ENCODE measurements at places on chromosomes 3 and 15. TPM values are rescaled to one million over a fixed set of nuclear protein-coding genes. Genes with fewer than 3 reads are reported as not detected.

- no peak for DNase-seq
These were observed 19.4 kb upstream of the NFKBIZ start for GRCh38 chr3:101829874-101830273.

KCNAB1 gene
- not detected for total RNA-seq

GXYLT2 gene
- total RNA-seq, result not detected

PLD1 gene
- 0.59 TPM for total RNA-seq

RETNLB gene
- not detected for total RNA-seq

SLC22A14 gene
- not detected for total RNA-seq

ADIPOQ gene
- total RNA-seq, result not detected

GPR171 gene
- 179 TPM for total RNA-seq

- DNase-seq, result no peak
These were observed 11.9 kb upstream of the OR5K4 start for GRCh38 chr3:98341758-98342157.

SCAMP5 gene
- total RNA-seq, result 1.1 TPM

- no peak for DNase-seq
These were observed 48.8 kb downstream of the MESD start for GRCh38 chr15:80940851-80941250.

GRCh38 chr3:102464261-102464660 lies 29.4 kb downstream of the ZPLD1 start:
- no peak for DNase-seq

DNA sequence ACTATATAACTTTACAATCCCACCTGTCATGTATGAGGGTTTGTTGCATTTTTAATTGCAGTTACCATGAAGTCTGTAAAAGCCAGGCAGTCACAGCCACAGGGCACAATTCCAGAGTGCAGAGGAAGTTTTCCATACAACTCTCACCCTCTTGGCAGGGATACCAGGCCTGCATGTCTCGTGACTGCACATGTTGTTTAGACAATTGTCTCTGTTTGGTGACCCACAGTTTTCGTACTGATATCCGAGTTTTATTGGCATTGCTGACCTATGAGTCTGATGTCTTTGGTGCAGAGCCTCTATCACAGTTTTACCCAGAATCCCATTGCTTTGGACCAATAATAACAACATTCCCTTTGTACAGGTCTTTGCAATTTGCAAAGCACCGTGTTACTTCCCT lies 24.9 kb upstream of the MYZAP start:
- no peak for DNase-seq

DNA sequence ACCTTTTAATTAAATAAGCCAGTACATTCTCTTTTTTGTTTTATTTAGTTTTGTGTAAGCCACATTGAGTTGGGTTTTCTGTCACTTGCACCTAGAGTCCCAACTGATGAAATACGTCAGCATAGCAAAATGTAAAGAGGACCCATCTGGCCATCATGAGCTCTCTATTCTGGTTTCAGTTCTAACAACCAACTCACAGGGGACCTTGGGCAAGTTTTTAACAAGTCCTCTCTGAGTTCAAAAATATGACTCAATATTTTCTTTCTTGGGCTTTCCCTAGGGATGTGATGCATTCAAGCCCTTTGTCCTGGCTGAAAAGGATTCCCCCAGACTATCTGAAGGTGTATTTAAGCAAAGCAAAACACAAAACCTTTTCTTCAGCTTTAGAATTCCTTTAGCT lies 32.9 kb downstream of the PLCH1 start:
- DNase-seq, result no peak

DNA sequence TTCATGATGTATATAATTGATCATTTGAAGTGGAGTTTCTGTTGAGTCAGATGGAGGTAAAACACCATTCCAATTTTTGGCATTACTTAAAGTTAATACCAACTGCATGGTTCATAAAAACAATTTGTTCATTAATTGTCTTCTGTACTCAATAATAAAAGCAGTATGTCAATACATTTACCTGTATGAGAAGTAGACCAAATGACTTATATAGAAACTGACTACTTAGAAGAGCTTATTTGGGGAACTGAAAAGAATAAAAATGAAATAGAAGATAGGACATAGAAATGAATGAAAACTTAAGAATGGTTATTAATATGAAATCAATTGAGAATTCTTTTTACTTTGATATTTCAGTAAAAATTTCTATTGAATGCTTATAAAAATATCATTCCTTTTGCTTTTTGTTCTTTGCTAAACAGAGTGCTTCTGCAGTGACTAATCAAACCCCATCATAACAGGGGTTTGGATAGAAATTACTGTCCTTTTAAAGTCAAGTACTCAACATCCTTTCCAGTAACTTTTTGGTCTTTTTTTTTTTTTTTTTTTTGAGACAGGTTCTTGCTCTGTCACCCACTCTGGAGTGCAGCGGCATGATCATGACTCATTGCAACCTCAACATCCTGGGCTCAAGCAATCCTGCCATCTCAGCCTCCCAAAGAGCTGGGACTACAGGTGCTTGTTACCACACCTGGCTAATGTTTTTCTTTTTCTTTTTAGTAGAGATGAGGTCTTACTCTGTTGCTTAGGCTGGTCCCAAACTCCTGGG lies 6.5 kb upstream of the CRYBG3 start:
- no peak for DNase-seq

TGM4 gene
- not detected for total RNA-seq

DNA sequence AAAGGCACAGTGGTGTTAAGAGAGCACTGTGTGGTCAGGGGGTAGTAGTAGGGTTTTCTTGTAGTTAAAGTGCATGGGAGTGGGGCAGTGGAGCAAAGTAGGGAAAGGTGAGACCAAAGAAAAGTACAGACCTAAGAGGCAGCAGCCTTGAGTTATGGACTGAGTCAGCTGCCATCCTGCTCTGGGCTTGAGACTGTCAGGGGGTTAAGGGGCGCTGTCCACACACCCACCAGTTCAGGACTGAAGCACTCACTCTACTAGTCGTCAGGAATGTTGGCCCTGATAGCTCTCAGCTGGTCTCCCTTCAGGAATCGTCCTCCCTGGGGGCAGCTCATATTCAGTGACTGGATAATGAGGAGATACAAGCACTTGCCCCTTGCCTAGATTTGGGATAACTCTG lies 7.9 kb downstream of the CCR4 start:
- DNase-seq, result no peak

PRSS50 gene
- total RNA-seq, result not detected

DNA sequence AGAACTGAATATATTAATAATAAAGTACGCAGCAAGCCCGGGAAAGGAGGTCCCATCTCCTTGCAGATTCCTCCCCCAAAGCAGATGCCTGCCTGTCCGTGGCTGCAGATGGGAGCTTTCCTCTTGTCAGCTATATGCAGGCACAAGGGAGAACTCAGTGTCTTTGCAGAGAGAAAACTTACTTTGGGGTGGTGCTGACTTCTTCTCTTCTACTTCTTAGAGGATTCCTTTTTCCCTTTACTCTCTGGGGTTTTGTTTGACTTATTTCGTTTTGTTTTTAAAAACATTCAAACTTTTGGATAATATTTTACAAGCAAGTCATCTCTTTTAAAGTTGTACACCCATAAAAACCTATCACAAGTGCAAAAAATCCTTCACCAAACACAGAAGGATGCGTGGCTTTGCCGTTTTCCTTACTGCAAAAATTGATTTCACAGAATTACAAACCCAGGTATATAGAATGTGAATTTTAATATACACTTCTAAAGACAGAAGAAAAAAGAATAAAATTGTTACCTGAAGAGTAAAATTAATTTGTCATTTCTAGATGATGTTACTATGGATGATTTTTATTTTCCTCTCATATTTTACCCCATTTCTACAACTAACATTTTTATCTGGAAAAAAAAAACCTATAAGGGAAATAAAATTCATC lies 65.3 kb upstream of the IGF1R start:
- DNase-seq, result no peak

DNA sequence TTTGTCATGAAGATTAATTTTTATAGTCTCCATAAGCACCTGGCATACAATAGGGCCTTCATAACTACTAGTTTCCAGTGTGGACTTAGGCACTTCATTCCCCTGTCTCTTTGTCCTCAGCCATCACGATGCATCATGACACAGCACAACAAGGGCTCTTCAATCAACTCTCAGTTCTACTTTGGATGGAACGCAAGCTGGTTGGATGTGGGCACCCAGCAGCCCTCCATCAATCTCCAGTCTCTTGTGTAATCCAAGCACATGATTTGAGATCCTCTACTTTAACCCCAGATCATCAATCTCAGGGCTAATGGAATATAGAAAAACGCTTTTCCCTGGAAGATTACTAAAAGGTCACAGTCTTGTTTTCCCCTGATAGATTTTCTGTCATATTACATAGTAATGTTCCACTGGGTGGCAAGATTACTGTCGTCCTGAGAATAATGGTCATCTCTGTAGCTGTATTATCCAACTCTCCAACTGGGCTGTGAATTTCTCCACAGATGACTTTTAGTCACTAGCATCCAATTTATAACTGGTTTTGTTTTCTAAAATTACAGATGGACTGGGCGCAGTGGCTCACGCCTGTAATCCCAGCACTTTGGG lies 22.9 kb upstream of the CHRNA7 start:
- DNase-seq, result no peak

- DNase-seq, result peak; percentile 62
These were observed 89.4 kb downstream of the LINGO1 start for GRCh38 chr15:77543159-77543882.

P4HTM gene
- 28.6 TPM for total RNA-seq

TYRO3 gene
- total RNA-seq, result 2.0 TPM

DPH3 gene
- total RNA-seq, result 31.7 TPM

DNA sequence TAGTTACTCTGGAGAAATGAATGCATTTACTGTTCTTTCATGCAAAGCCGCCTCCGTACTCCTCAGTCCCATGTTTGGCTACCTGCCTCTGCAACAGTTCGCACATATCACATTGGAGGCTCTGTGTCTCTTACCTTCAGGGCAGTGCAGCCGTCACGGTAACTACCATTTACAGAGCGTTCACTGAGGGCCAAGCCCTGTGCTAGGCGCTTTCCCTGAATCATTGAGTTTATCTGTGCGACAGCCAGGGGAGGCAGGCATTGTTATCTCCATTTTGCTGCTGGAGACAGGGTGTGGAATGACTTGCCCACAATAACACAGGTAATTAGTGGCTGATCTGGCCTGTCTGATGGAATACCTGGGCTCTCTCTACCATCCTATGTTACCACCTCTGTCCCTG lies 115.0 kb downstream of the THSD4 start:
- DNase-seq, result no peak

- DNase-seq, result no peak
These were observed 54.3 kb downstream of the SLC30A4 start for GRCh38 chr15:45468294-45468693.

- no peak for DNase-seq
These were observed 7.2 kb upstream of the CD47 start for GRCh38 chr3:108098003-108098370.

GRCh38 chr3:9903904-9904303 lies 1.3 kb downstream of the IL17RE start:
- no peak for DNase-seq

DNA sequence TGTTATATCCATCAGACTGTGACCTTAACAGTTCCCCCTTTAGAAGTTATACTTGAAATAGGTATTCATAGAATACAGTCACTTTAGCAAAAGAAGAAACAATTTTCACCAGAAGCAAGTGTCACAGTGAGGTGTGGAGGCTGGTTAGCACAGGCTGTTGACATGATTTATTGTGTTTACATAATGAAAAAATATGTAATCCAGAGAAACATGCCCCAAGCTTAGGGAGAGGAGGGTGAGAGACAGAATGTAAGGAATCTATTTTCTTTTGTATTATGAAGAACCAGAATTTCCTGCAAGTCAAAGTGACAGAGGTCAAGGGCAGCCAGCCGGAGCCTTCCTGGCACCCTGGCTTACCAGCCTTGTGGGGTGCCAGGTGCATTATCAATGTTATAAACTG lies 4.0 kb downstream of the IL12A start:
- no peak for DNase-seq

DNA sequence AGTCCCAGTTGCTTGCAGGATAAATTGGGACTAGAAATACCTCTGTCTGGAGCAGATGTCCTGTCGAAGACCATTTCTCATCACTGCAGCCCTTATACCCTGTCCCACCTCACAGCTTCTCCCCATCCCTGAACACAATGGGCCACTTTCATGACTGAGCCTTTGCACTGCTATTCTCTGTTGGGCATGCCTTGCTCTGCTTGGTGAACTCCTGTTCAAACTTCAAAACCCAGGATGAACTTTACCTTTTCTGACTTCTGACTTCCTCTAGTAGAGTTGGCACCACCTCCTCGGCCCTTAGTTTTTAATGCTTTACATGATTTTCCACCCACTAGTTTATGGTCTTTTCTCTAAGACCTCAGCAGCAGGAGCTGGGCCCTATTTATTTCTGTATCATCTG lies 48.4 kb downstream of the ST6GAL1 start:
- DNase-seq, result no peak

PTH1R gene
- total RNA-seq, result not detected

- DNase-seq, result no peak
These were observed 16.8 kb downstream of the IL17RB start for GRCh38 chr3:53863145-53863544.

GRCh38 chr15:28885128-28885629 lies 595 bp upstream of the APBA2 start:
- DNase-seq, result no peak

GRCh38 chr15:91231703-91232102 lies 131.6 kb downstream of the SV2B start:
- DNase-seq, result no peak

GRCh38 chr15:68028888-68029207 lies 25.3 kb upstream of the PIAS1 start:
- no peak for DNase-seq

LRRC3B gene
- total RNA-seq, result not detected

GRCh38 chr15:80596521-80596976 lies 98.6 kb upstream of the ABHD17C start:
- no peak for DNase-seq

- no peak for DNase-seq
These were observed 279.8 kb downstream of the VPS13C start for GRCh38 chr15:61780278-61780980.

LTF gene
- total RNA-seq, result not detected

DNA sequence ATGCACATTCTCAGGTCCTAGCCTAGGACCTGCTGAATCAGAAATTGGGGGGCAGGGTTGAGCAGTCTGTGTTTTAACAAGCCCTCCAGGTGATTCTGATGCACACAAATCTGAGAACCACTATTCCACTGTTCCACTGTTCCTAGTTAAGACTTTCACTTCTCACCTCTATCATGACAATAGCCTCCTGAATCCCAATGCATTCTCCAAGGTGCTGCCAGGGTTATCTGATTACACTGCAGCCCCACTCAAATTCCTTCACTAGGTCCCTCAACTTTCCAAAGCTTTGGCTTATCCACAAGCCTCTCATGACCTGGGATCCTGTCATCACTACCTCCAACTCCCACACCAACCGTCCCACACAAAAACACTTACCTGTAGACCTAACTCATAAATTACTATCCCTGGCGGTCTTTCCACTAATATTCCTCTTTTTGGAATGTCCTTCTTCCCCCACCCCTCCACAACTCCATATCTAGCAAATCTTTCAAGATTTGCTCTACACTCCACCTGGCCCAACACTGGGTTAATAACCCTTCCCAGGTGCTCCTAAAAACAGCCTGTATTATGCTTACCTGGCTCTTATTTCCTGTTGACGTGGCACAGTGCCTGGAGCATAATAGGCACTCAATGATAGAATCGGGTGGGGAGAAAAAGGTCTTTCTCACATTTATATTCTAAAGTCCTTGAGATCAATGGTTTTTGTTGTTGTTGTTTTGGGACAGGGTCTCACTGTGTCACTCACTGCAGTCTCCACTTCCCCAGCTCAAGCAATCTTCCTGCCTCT lies 27.2 kb downstream of the TBL1XR1 start:
- no peak for DNase-seq

COL6A5 gene
- total RNA-seq, result not detected
